ENCODE measurements at places on chromosomes 12 and 14. TPM values are rescaled to one million over a fixed set of nuclear protein-coding genes. Genes with fewer than 3 reads are reported as not detected.

FAM181A gene
- not detected for total RNA-seq

APAF1 gene
- 28.3 TPM for total RNA-seq

TAS2R20 gene
- total RNA-seq = 2.5 TPM

DNA sequence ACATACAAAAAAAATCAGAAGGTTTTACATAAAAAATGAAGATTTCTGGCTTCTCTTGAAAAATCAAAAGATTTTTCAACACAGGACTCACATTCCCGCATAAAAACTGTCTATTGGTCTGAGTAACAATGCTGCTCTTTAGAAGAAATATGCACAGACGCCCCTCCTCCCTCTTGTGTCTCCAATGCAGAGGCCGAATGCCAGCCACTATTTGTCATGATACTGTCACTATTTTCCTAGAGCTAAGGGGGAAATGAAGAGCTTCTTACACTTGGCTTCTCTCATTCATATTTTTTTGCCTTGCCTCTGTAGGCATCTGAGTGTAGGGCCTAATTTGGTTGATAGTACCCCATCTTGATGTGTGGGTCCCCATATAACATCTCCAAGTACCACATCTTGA, 98.0 kb downstream of the BBS10 start:
- no peaks in the 10 kb centered on the region for H3K36me3 ChIP-seq
- H3K4me3 ChIP-seq = no peak overlapping the region
- peaks cover 20% of the 10 kb centered on the region for H3K4me1 ChIP-seq
- peaks cover 34% of the 10 kb centered on the region for H3K27me3 ChIP-seq
- DNase-seq = no peak

DNA sequence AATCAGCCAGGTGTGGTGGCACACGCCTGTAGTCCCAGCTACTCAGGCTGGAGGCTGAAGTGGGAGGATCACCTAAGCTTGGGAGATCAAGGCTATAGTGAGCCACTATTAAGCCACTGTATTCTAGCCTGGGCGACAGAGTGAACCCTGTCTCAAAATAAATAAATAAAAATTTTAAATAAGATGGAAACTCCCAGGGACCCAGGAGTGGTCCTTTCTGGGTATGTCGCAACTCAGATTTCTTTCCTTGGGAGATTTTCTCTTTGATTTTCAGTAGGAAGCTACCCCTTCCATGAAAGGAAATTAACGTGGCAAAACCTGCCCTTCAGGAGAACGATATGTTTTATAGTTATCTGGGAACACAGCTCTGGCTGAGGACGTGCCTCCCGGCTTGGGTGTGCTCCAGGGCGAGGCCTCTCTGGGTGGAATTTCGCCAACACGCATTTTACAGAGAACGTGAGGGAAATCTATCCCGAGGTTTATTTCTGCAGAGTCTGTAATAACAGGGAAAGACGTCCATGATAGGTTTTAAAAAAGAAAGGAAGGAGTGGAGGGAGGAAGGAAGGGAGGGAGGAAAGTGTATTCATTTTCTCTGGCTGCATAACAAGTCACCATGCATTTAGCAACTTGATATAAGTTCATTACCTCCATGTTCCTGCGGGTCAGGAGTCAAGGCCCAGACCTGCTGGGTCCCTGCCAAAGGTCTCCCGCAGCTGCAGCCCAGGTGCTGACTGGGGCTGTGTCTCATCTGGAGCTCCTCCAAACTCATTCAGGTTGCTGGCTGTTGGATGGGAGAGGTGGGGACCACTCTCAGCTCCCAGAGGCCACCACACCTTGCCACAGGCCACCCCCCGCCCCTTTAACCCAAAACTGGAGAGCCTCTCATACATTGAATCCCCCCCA, 80.6 kb upstream of the GSC start:
- no peak overlapping the region for H3K4me3 ChIP-seq
- no peaks in the 10 kb centered on the region for H3K4me1 ChIP-seq
- DNase-seq = no peak
- H3K27ac ChIP-seq = no peak overlapping the region
- no peaks in the 10 kb centered on the region for H3K36me3 ChIP-seq

GRCh38 chr12:110676171-110676570, 12.7 kb downstream of the HVCN1 start:
- H3K27me3 ChIP-seq = no peaks in the 10 kb centered on the region
- no peak for DNase-seq
- H3K36me3 ChIP-seq = peaks cover 37% of the 10 kb centered on the region
- H3K4me1 ChIP-seq = peaks cover 28% of the 10 kb centered on the region
- H3K27ac ChIP-seq = no peak overlapping the region

GRCh38 chr12:76329159-76329558, 19.1 kb downstream of the BBS10 start:
- DNase-seq = no peak
- no peaks in the 10 kb centered on the region for H3K36me3 ChIP-seq
- H3K27ac ChIP-seq = no peak overlapping the region

- no peak overlapping the region for H3K4me3 ChIP-seq
- no peak overlapping the region for H3K27ac ChIP-seq
- H3K4me1 ChIP-seq = no peaks in the 10 kb centered on the region
- DNase-seq = no peak
- H3K36me3 ChIP-seq = no peaks in the 10 kb centered on the region
- H3K27me3 ChIP-seq = no peaks in the 10 kb centered on the region
Measured at GRCh38 chr14:87600240-87600639, 392.7 kb downstream of the GALC start.

Data from activated T-helper 2 cell treated with anti-CD3 and anti-CD28 coated beads, Interferon-gamma antibody, Interleukin-2, Interleukin-4, amounts not matched to agents 10 μg/mL and 5 μg/mL and 100 μg/mL, durations not matched to agents 14 hours and 24 hours and 36 hours (primary cell).